ENCODE measurements at places on chromosomes 6 and 20.

DNA sequence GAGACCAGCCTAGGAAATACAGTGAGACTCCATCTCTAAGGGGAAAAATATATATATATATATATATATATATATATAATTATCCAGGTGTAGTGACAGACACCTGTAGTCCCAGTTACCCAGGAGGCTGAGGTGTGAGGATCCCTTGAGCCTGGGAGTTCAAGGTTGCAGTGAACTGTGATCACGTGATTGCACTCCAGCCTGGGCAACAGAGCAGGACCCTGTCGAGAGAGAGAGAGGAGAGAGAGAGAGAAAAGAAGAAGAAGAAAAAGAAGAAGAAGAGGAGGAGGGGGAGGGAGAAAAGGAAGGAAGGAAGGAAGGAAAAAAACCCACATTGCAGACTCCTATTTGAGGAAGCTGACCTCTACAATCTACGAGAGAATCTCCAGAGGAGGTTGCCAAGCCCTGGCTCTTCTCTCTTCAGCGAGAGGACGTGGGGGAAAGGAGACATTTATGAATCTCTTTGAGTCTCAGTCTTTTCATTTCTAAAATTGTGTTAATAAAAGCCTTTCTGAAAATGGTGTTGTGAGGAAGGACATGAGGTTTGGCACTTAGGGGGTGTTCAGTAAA is 49.7 kb downstream of the COL11A2 start:
- DNase-seq: no peak

DNA sequence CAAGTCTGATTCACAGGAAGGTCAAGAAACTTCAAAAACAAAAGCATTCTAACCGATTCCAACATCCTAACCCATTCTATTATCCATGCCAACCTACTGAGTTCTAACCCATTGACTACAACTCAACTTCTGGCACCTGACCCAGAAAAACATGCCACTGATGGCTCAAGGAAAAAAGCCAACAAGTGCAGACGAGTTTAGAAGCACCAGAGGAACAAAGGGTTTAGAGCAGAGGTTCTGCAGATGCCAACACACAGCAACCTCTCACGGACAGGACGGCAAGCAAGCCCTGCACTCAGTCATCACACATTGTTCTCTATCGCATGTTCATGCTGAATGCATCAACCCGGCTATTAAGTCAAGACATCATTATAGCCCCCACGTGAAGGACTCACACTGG is 25.2 kb upstream of the MC3R start:
- peak; percentile 49 for DNase-seq

DNA sequence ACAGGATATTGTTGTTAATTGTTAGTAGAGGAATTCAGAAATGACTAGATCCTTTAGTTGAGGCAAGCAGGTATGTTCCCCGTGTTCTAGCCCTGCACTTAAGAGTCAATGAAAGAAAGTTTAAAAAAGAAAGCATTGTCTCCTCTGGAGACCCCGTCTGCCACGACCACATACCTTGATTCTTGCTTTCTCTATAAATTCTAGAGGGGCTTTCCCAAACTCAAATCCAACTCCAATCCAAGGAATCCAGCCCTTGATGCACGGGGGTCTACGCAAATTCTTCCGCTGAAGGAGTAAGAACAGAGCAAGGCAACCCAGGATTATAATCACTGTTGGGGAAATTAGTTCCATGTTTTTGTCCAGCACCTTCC is 401 bp downstream of the CYP39A1 start:
- DNase-seq: no peak

DNA sequence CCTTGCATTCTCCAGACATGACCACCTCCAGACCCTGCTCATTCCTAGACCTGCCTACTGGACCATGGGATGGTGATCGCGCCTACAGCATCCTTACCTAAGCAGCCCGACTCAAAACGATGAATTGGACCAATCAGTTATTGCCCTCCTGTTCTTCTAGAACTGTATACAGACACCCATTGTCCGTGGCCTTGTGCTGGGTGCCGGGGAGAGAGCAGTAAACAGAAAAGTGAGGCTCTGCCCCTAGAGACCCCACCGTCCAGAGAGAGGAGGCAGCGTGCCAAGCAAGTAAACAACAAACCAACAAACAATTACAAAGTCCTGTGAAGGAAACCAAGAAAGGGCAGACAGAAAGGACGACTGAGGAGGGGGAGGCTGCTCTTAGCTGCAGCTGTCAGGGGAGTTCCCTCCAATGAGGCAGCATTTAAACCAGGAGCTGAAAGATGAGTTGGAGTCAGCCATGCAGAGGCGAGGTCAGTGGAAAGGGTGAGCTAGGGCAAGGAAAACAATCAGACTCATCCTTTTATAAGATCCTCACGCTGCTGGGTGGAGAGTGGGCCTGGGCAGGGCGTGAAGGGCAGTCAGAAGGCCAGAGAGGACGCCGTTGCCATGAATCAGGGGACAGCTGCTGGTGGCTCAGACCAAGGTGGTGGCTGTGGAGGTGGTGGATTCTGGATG is 37.6 kb upstream of the BLCAP start:
- DNase-seq: no peak

DNA sequence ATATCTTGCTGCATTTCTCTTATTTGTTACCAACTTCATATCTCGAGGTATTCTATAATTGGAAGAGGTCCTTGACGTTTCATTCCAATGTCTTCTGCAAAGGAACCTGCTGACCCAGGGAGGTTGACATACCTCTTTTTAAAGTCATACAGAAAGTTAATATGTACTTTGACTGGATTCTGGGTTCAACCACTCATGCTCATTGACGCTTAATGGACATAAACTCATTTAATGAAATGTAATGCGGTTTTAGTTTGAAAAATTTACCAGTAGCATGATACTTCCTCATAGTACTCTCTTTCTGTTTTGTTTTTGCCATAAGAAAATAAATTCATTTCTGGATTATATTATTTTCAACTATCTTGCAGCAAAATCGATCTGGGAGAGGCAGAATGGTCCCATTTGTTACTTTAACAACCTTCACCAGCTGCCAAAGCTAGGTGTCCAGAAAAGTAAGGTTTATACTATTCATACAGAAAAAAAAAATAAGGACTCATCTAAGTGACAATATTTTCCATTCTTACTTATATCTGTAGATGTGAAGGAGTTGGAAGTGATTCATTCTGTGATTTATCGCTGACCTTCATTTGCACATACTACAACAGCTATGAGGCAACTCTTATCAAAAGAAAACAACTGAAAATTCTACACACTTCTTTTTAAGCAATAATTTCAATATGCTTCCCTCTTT is 101.6 kb downstream of the ATXN1 start:
- no peak for DNase-seq

- no peak for DNase-seq
Observed at GRCh38 chr6:27674882-27675281, 202.0 kb upstream of the ZNF184 start.

DNA sequence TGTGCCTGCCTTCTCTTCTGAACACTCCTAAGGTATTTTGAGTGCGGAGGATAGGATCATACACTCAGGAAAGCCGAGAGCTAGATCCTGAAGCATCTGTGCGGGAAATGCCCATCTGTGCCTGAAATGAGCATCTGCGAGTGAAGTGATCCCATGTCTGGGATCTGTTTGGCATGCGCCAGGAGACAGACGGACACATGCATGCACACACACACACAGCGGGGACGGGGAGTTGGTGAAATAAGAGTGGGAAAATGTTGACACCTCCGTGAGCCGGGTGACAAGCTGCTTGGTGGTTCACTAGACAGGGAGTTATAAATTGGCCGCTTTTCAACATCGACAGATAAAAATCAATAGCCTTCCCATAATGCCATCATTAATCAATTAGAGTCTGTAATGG is 13.8 kb downstream of the SYNJ2 start:
- no peak for DNase-seq

GRCh38 chr6:94300424-94301144 is 881.2 kb upstream of the EPHA7 start:
- DNase-seq: no peak

- DNase-seq: no peak
Observed at GRCh38 chr6:156556811-156557210, 220.4 kb upstream of the ARID1B start.

- DNase-seq: no peak
Observed at GRCh38 chr6:159833997-159834603, 34.0 kb downstream of the PNLDC1 start.

GRCh38 chr6:98044791-98045470 is 761.9 kb upstream of the MMS22L start:
- no peak for DNase-seq

- no peak for DNase-seq
Observed at GRCh38 chr6:87697581-87698546, 4.2 kb downstream of the AKIRIN2 start.

DNA sequence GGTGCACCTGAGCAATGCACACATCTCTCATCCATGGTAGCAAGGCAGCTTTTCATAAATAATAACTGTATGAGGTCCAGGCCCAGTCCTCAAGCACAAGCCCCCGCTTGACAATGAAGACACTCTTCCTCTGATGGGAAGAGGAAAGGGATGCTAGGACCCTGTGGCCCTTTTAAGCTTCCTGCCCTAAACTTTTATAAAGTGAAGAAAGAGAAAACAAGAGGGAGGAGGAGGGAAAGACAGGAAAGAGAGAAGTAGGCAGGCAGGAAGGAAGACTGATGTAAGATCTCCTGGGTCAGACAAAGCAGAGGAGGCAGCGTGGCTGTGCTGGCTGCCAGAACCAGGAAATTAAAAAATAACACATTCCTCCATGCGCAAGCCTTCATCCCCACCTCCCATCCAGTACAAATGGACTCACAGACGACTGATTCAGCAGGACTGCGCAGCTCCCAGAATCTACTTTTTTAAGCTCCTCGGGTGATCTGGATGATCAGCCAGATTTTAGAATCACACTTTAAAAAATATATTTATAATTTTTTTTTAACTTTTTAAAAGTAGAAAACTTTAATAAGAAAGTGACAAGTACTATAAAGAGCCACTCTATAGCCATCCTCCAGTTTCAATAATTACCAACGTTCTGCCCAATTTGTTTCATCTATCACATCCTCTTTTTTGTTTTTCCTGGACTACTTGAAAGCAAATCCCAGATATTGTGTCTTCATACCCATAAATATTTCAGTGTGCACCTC is 16.5 kb downstream of the TNFAIP3 start:
- no peak for DNase-seq

DNA sequence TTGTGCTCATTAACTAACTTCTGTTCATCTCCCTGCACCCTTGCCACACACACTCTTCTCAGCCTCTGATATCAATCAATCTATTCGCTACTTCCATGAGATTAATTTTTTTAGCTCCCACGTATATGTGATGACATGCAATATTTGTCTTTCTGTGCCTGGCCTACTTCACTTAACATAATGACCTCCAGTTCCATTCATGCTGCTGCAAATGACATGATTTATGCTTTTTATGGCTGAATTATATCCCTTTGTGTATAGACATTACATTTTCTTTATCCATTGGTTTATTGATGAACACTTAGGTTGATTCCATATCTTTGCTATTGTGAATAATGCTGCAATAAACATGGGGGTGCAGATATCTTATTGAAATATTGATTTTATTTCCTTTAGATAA is 50.8 kb upstream of the SPTLC3 start:
- DNase-seq: no peak

DNA sequence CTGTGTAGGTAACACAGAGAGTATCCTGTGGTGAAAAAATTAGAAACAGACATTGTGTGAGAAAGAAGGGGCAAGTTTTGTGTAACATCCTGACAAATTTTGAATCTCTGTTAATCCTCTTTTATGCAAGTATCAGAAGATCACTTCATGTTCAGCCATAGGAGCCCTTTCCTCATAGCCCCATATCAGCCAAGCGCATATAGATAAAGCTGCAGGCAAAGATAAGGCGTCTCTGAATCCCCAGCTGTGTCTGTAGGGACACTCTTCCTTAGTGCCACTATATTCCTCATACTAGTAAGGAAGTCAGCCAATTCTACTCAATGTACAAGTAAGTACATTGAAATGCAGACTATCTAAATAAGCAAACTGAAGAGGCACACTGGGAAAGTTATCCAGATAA is 22.3 kb downstream of the HTR1E start:
- DNase-seq: no peak

DNA sequence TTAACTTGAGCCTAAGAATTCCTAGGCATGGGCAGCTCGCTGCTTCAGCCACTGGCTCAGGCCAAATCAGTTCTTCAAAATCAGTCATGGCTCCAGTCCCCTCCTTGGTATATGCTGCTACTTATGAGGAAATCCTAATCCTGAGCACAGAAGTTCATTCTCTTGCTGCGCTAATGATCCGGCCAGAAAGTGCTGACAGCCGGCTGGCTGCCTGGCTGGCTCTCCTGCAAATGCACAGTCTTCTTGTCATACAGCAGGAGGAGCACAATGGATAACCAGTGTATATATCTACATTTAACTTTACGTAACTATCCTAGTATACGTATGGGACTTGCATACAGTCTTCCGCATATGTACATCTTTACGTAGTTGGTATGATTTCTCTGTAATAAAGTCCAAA is 500.8 kb downstream of the PRKN start:
- DNase-seq: no peak

GRCh38 chr6:42727087-42727611 is 4.8 kb upstream of the PRPH2 start:
- no peak for DNase-seq

DNA sequence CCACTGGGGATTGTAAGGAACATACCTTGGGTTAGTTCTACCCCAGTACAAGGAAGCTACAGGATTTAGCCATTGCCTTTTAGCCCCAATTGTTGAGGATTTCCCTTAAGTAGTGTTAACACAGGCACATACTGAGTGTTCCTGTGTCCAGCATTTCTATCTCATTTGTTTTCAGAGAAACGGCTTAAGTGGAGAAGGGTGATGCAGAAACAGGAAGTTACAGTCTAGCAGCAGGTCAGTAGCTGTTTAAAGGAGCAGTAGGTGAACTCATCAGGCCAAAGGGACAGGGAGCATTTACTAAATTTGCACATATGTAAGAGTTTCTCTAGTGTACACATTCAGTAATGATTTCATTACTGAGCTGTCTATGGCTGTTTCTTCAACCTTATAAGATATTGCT is 644.2 kb upstream of the GJE1 start:
- DNase-seq: no peak

- no peak for DNase-seq
Observed at GRCh38 chr6:132675749-132676148, 16.8 kb upstream of the TAAR1 start.

GRCh38 chr6:36546308-36546919 is 865 bp downstream of the STK38 start:
- peak; percentile 28 for DNase-seq

- no peak for DNase-seq
Observed at GRCh38 chr6:168782187-168782751, 341.3 kb downstream of the SMOC2 start.
